ENCODE measurements at places on chromosomes 1 and 21.

DNA sequence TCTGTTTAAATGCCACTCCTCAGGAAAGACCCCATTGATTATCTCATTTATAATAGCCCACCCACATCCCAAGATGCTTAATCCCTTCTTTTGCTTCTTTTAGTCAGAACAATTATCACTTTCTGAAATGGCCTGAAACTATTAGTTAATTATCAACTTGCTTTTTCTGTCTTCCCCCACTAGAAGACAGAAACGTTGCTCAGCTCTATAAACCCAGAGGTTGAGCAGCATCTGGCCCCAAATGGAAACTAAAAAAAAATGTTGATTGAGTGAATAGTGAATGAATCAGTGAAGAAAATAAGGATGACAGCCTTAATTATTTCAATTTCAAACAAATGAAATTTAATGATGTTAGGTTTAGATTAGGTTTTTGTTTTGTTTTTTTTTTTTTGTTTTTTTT lies 38.2 kb upstream of the PIGC start:
- DNase-seq = no peak

- DNase-seq = no peak
Observed at GRCh38 chr1:157725221-157725577, 24.6 kb upstream of the FCRL3 start.

DNA sequence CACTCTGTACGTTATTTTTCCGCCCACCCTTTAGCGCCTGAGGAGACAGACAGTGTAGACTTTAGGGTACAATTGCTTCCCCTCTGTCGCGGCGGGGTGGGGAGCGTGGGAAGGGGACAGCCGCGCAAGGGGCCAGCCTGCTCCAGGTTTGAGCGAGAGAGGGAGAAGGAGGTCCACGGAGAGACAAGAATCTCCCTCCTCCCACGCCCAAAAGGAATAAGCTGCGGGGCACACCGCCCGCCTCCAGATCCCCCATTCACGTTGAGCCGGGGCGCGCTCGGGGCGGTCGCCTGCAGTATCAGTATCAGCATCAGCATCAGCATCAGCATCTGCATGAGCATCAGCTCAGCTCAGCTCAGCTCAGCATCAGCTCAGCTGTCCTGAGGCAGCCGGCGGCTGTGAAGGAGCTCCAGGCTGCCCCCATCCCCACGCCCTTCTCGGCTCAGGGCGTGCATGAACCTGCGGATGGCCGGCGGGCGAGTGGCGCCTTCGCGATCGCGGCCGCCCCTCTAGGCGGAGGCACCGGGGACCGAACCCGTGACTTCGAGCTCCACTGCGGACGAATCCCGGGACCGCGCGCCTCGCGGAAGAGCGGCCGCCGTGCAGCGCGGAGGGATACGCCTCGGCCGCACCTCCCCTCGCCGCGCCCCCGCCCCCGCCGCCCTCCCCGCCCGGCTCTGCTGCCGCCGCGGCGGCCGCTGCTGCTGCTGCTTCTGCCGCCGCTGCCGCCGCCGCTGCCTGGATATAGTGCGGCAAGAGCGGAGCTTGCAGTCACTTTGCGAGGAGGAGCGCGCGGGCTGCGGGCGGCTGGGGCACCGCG lies at the start of gene NCAM2:
Gene NCAM2 (plus strand): TSS at position 774 of the 820 bp plus-strand sequence.
- peak; percentile 61 for DNase-seq

- DNase-seq = no peak
Observed at GRCh38 chr1:64060611-64061302, 142.7 kb upstream of the UBE2U start.

DNA sequence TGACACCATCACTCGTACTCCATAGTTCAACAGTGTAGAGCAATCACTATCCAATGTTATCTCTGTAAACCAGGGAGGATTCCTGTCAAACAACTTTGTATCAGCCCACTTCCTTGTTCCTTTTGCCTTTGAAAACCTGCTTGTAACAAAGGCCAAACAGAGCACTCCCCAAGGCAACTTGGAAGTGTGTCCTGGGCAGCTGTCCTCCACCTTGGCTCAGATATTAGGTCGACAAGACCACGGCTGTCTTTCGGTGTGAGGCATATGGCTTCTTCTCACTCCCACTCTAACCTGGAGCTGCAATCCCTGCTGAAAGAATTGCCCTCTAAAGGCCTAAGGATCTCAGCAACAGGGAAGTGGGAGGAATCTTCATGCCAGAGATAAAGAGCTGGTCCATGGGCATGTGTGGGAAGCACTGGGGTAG lies 66.7 kb downstream of the ITPKB start:
- no peak for DNase-seq

DNA sequence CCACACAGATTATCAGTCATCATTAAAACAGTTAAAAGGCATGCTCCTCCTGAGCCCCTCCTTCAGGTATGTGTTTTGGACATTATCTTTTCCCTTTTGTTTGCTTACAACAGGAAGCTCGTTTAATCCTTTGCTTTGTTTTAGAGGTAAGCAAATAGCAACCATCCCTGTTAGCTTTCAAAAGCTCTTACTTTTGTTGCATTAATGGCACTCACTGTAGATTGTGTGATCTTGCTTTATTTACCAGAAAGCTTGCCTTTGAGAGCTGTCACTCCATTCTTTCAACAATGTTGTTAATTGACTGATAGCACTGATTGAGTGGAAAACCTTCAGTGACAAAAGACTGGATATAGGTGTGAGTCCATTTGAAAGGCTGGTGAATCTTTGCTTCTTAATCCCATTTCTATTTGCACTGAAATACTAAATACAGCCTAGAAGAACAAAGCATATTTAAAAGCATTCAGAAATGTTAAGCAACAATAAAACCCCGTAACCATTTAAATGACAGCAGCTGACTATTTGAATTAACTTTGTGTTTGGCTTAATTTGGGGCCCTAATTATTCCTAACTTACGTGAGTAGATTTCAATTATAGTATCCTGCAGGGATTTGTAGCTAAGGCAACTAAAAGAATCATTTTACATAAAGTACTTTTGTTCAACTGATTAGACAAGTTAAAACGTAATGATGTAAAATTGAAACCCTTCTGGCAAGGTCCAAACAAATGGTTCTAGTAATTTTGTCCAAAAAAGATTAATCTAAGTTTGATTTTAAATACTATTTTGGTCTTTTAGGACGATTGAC lies 48.3 kb downstream of the ADGRL2 start:
- DNase-seq = no peak

- no peak for DNase-seq
Observed at GRCh38 chr21:35035581-35035980, 13.5 kb downstream of the RUNX1 start.

DNA sequence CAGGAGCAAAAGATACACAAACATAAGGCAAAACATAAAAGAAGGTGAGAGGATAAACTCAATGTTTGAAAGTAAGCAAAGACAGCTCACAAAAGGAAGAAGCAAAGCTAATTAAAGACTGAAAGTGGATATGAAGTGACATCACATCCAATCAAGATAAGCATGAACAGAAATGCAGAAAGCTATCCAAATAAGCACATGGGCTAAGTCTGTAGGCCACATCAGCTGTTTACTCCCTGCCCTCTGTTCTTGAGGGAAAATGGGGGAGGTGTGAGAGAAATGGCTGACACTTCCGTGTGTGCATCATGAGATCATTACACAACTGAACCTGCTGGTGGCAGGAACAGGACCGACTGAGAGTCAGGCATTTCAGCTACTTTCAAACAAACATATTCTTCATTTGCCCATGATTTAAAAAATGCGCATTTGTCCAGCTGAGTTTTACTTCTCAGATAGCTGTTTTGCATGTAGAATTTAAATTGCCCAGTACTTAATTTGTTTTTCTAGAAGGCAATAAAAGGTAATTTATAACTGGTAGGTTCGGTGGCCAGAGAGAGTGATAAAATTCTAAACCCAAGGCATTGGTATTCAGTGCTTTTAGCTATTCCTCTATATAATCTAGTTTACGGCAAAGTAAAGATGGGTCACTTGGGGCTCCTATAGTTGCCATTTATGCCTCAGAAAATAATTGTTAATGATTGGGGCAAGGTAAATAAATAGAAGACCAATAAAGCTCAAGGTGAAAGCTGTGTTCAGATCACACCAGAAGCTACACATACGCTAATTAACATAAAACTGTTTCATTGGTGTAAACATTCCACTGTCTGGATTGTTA lies 27.2 kb upstream of the MAN1A2 start:
- DNase-seq = no peak

DNA sequence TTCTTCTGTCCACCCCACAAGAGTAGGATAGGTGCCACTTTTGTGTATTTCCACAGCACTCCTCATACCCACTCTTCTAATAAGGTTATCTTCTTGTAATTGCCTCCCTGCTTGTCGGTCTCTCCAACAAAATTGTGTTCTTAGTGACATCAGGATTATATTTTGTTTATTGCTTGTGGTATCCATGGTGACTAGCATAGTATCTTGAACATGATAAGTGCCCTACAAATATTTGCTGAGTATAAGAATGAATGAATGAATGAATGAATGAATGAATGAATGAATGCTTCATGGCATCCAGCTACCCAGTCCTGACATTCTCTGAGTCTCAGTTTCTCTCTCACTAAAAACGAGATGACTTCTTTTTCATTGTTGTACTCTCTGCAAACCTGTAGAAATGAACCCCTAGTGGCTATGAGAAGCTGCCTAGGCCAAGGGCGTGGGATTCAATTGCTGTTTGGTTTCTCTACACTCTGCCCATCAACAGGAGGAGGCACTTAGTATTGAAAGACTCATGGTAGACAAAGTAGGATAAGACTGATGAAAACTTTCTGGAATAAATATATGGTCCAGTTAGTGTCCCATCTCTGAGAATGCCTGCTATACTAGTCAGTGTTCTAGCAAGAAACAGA lies 121.0 kb downstream of the TMEM53 start:
- DNase-seq = no peak

DNA sequence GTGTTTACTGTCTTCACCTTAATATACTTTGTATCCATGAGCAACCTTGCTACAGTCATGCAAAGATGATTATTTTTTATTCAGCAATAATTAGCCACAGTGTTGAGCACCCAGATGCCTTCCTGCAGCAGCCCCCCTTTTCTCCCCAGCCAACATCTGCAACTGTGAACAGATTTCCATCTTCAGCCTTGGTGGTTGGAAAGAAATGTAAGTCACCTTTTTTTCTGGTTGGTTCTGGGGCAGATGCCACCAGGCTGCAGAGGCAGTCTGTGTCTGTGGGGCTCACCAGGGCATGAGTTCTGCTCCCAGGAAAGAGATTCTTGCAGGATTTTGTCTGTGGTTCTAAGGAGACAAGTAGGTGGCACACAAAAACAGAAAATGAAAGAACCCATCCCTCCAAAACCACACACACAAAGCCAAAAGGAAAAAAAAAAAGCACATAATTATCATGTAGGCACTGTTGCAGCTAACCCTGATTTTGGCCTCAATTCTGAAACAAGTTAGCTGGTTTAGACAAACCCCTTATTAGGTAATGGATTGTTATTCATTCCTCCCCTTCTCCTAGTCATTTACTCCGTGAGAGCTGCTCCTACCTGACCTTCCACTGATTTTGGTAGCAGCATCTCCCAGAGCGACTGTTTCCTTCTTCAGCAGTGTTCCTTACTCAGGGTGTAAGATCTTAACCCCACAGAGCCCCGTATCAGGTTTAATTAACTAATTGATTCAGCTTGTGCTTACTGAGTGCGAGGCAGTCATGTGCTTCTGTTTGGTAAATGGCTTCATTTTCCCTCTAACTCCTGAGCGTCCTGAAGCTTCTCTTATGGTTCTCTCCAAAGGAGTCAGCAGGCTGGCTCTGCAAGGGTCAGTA lies 36.5 kb downstream of the GALNT2 start:
- no peak for DNase-seq

DNA sequence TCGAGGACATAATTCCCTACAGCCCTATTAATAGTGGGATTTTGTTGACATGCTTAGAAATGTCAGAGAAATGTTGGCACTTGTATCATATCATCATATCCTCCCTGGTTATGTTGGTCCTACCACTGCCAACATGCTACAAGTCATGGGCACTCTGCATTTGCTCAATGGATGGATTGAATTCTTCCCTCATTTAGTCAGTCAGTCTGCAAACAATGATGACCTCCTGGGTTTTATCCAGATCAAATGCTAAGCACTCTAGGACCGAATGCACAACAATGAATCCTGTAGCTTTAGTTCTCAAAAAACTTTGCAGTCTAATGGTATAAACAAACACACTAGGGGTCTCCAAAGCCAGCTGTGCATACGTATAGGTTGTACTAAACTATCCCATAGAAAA lies 357.2 kb upstream of the DPYD start:
- no peak for DNase-seq

DNA sequence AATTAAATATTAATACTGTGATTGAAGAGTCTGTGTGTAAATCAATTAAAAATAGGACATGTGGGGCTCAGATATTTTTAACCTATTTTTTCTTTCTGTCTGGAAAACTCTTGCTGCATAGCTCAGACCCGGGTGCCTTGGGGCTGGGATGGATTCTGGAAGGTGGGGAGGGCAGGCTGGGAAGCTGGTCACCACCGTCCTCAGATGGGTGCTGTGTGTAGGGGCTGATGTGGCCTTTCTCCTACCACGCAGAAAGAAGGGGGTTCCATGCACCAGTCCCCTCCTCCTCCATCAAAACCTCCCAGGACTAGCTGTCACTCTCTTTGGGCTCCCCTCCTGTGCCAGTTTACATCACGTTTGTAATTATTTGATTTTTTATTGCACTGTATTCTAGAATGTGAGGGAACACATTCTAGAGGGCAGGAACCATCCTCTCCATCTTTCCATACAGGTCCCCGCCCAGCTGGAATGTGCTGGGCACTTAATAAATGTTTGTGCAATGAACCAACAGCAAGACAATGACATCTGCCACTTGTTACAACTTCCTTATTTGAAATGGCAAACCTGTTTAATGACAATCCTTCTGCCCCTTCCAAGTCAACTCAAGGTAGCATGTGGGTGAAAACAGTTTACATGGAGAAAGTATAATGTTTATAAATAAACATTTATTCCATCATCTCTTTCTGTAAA lies 104.3 kb downstream of the EDEM3 start:
- no peak for DNase-seq

- DNase-seq = no peak
Observed at GRCh38 chr1:17190010-17190995, 14.6 kb upstream of the PADI1 start.

GRCh38 chr1:237492359-237492758 lies 398.4 kb downstream of the ZP4 start:
- no peak for DNase-seq

DNA sequence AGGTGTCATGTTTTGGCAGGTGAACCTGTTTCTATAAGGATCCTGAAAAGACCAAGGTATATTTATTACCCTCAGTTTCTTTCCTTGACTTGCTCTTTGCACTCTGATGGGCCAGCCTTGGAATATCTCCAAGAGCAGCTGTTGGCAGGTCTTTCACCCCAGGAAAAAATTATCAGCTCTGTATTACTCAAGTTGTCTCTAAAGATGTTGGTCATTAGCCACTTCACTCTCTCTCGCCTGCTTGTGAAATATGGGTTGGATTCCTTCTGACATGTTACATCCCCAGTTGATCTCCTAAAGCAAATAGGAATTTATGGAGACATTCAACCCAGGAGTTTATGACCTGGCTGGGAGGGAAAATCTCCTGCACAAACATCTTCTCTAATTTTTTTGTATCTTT lies 85.9 kb downstream of the KCNJ15 start:
- no peak for DNase-seq

DNA sequence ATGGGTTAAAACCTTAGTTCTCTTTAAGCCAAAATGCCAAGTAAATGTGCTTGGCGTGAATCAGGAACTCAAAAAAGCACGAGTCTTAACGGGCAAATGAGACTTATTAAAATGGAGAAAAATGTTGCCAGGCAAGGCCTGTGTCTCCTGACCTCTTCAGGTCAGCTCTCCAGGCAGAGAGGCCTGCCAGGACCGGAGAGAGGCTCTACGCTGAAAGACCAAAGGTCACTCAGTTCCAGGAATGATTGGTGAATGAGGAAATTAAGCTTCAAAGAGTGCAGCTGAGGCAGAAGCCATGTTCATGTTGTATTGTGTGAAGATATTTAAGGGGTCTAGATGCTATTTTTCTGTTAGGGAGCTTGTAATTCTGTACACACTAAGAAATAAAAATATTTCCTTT lies 66.6 kb downstream of the SPAG17 start:
- no peak for DNase-seq
